Activated CD4-positive, alpha-beta T cell treated with anti-CD3 and anti-CD28 coated beads, Interleukin-2, amount 10 ng/mL, durations not matched to agents 7 days and 5 days (primary cell): ENCODE measurements at places on chromosomes 3 and 15.

- no peak for DNase-seq
Observed at GRCh38 chr3:27171113-27171512, 198.1 kb downstream of the NEK10 start.

DNA sequence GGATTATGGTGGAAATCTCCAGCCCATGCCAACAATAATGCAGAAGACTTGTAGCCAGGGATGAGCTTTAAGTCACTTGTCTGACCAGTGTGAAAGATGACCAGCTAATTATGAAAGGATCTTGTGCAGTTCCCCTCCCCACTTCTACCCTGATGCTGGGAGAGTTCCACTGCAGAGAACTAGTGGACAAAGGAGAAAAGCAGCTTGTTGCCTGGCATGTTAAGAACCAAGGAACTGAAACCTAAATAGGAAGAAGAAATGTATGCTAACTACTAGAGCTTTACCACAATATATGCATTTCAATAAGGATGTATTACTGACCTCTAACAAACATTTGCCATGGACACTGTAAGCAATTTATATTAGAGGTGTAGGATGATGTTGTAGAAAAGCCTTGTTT lies 52.2 kb upstream of the CSTA start:
- no peak for DNase-seq

DNA sequence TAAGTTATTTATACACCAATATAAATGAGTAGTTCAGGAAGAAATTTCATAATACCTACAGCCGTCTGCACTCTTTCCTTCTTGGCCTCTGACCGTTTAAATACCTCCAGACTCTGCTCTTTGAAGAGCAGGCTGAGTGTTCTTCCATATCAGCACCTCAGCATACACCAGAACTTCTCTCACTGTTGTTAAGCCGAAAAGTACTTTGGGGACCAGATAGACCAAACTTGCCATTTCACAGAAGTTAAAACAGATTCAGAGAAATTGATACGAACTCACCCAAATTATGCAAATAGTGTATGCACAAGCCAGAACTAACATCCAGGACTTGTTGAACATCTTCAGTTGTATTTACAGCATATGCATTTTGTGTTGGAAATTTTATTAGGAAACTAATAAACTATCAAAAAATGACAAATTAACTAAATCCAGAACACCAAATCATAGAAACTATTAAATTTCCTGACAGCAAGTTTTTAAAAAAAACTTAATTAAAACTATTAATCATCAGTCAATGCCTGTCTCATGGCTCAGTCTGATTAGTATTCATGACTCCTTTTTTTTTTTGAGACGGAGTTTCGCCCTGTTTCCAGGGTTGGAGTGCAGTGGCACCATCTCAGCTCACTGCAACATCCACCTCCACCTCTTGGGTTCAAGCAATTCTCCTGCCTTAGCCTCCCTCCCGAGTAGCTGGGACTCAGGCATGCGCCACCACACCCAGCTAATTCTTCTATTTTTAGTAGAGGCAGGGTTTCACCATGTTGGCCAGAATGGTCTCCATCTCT lies 24.1 kb downstream of the CGGBP1 start:
- DNase-seq = no peak

- DNase-seq = peak; percentile 10
Observed at GRCh38 chr3:122305818-122306621, 19.0 kb upstream of the CSTA start.

GRCh38 chr3:15116032-15116669 lies 17.2 kb upstream of the RBSN start:
- no peak for DNase-seq

GRCh38 chr3:189652042-189652441 lies 20.9 kb downstream of the TP63 start:
- no peak for DNase-seq

DNA sequence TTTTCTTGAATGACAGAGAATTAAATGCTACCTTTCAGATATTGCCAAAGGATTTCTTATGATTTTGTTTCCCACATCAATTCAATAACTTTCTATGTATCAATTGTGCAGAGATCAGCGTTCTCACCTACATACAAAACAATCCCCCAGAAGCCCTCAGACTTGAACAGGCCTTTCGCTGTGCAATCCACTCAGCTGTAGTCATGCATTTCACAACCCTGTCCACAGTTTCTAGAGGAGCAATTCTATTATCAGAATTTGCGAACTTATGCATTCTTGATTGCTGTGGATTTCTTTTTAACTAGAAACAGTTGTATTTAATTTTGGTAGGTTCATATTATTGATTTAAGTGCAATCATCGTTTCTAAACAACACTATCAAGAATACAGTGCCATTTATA lies 13.7 kb upstream of the ALCAM start:
- DNase-seq = no peak

DNA sequence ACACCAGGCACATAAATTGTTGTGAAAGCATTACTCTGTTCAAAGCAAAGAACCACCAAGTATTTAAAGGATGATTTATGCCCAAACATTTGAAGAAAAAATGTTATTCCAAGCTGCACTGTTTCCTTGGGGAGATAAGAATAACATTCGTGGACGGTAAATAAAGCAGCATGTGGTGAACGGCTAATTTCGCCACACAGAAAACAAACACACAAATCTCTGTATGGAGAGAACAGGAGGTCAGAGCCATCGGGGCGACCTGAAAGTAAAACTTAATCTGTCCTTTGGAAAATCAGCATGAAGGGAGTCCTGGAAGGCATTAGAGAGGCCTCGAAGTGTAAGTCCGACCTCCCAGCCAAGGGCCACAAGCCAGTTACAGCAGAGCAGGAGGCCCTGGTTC lies 27.1 kb upstream of the GABRG3 start:
- DNase-seq = no peak

DNA sequence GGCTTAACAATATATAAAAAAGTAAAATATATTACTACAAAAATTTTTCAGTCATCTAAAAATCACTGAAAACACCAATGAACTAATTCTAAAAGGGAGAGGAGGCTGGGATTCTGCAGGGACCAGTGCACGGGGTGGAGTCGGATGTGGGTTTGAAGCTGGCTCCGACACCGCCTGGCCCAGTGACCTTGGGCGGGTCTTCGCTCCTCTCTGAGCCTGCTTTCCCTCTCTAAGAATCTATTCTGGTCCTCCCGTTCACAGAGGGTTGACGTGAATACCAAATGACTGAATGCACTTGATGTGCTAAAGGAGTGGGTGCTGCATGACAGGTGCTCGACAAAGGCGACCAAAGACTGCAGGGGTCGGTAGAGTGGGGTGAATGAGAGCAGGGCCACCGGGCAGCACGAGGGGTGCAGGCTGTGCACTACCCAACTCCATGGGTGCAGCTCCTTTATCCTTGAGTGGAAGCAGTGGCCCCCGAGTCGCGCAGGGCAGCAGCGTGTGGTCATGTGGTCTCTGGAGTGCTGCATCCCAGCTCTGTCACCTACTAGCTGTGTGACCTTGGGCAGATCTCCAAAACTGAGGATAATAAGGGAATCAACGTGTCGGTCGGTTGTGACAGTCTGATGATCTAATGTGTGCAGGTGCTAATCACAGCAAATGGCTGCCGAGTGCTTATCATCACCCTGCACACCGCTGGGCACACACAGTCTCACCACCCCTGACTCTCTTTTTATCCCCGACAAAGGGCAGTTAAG lies 8.6 kb upstream of the IQSEC1 start:
- no peak for DNase-seq

DNA sequence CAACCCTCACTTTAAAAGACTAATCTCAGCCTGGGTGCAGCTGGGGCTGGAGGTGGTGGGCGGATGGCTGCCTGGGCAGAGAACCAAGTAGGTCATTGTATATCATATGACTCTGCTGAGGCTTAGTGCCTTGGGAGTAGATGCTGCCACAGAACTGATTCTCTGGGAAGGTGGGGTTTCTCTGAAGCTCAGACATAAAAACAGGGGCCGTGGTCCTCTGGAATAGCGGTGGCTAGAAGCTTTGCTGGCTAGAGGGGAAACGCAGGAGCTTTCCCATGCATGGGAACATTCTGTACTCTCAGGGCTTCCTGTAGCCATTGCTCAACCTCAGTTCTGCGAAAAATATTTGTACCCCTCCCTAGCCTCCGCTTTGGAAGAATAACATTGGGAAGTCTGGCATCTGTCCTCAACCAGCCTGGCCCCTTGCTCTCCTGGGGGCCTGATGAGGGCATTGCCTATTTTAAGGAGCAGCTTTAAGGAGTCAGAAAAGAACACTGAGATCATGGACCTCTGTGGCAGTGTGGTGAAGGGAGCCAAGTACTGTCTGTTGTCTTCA lies 14.7 kb downstream of the TIMP4 start:
- no peak for DNase-seq

DNA sequence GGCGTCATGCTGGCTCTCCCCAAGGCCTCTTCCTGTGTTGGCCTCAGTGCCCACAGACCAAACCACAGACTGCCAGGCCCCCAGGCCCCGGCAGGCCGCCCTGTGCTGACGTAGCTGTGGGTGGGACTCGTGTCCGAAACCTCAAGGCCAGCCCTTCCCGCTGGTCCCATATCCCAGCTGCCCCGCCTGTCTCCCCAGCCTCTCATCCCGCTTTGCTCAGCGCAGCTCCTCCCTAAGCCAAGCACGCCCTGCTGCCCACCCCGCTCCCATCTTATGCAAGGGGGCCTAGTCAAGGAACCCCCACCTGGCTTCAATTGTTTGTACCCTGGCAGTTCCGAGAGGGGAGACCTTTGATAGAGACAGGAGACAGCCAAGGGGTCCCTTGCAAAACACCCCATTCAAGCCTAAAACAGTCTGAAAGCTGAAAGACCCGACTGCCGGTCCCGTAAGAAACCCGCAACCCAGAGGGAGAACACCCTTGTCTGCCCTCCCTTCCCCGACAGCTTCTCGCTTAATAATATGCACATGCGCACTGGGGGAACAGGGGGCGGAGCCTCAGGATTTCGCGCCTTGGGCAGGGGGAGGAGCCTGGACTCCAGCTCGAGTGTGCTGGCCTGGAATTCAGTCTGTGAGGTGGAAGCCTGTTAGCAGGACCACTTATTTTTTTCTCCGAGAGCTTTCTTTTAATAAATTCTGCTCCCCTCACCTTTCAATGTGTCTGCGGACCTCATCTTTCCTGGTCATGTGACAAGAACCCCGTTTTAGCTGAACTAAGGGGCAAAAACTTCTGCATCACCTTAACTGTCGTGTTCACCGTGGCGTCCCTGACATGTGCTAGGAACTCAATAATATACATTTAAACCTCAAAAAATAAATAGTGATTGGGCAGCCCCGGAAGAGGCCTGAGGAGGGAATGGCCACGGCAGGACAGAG lies 17.2 kb downstream of the TNFAIP8L3 start:
- DNase-seq = peak; percentile 60

- DNase-seq = peak; percentile 97
Observed at GRCh38 chr15:82540055-82540983, at the start of gene RPS17. RPS17 (minus strand) TSS chr15:82540457; CDS start chr15:82540428, 29 bp downstream.

DNA sequence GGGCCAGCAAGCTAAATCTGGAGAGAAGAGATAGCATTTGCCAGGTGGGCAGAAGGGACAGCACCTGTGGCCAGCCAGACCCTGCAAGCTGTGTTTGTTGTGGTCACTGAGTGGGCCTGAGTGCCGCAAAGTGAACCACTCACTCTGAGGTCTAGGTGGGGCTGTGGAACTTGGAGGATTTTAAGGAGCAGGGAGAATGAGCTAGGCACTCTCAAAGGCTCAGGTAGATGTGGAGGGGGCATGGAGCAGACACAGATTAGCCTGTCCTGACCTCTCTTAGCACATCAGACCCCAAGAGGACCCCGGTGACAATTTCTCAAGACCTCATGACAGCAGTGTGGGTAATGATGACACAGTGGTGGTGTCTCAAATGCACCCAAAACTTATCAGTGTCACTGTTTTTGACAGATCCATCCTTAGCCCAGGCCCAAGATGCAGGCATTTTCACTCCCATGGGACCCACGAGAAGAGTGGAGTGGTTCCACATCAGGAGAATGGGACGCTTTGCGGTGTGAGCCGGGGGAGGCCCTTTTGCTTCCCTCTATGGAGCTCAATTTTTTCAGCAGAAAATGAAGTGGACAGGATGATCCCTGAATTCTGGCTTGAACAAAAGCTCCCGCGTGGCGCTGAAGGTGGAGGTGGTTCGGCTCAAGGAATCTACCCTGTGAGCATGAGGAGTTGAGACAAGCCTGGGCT lies 43.8 kb upstream of the TLE3 start:
- DNase-seq = no peak

- no peak for DNase-seq
Observed at GRCh38 chr3:171995486-171995885, 43.9 kb upstream of the FNDC3B start.

DNA sequence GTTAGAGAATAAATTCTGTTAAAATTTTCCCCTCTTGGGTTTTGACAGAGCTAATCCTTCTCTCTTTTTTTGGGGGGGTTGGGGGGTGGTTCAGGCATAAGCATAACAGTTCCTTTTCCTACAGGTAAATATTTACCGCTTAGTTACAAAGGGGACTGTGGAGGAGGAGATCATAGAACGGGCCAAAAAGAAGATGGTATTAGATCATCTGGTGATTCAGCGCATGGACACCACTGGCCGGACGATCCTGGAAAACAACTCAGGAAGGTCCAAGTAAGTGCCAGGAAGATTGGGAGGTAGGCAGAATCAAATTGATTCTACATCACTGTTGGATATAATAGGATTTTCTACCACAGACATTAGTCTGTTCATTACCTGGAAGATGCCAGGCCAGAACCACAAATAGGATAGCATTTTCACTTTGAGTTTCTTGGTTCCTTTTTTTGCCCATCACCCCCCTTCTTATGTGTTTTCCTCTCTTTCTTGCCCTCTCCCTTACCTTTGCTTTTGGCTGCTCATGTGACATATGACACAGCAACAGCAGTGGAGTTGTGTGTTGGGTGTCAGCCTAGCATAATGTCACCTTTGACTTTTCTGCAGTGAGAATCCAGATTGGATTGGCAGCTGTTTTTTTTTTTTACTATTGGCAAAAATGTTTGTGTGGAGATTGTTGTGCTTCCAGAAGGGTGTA lies 79.0 kb downstream of the CHD2 start:
- DNase-seq = no peak

- DNase-seq = no peak
Observed at GRCh38 chr3:84961521-84962255, 2.9 kb downstream of the CADM2 start.

DNA sequence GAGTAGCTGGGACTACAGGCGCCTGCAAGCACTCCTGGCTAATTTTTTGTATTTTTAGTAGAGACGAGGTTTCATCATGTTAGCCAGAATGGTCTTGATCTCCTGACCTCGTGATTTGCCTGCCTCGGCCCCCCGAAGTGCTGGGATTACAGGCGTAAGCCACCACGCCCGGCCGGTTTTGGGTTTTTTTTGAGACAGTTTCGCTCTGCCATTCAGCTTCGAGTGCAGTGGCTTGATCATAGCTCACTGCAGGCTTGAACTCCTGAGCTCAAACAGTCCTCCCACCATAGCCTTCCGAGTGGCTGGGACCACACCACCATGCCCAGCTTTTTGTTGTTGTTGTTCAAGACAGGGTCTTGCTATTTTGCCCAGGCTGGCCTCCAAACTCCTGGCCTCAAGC lies 16.0 kb upstream of the SCAP start:
- no peak for DNase-seq

GRCh38 chr3:59289831-59290230 lies 240.0 kb upstream of the CFAP20DC start:
- DNase-seq = no peak
